ENCODE measurements at places on chromosomes 7 and 10. TPM values are rescaled to one million over a fixed set of nuclear protein-coding genes. Genes with fewer than 3 reads are reported as not detected.
A peak's percentile ranks its signal among the peaks of the same experiment; 100 is the strongest.

TAC1 gene
- 13.8 TPM for total RNA-seq

GRCh38 chr7:33674804-33675411 is 230.4 kb upstream of the BMPER start:
- DNase-seq, result no peak

GRCh38 chr7:621572-622285 is 102.1 kb upstream of the PDGFA start:
- DNase-seq, result no peak

- DNase-seq, result no peak
Observed at GRCh38 chr10:3622427-3622826, 162.6 kb downstream of the KLF6 start.

DNA sequence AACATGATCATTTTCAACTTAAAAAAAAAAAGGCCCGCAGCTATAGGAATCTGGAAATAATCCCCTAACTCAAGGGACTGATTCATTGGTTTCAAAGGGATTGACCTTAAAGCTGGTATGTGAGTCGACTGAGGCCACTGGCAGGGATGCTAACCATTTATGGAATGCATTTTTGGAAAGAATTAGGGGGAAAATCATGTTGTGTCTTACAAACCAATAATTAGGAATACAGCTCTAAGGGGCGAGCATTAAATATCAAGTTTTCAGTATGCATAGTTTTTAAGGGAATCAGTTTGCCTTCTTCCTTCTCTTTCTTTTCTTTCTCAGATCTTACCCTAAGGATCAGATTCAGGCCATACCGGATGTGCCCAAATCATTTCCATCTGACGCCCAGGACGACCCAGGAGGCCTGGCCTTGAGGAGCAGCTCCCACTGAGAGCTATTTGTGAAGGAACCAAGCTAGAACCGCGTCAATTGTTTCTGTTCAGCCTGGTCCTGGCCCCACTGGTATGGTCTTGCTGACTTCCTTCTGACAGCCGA is 48.7 kb downstream of the BPGM start:
- DNase-seq, result no peak

SLC18A3 gene
- total RNA-seq, result not detected

- DNase-seq, result no peak
Observed at GRCh38 chr7:152120210-152120609, 94.7 kb downstream of the GALNT11 start.

GRCh38 chr7:26515314-26515842 is 223.7 kb downstream of the SNX10 start:
- no peak for DNase-seq

DNA sequence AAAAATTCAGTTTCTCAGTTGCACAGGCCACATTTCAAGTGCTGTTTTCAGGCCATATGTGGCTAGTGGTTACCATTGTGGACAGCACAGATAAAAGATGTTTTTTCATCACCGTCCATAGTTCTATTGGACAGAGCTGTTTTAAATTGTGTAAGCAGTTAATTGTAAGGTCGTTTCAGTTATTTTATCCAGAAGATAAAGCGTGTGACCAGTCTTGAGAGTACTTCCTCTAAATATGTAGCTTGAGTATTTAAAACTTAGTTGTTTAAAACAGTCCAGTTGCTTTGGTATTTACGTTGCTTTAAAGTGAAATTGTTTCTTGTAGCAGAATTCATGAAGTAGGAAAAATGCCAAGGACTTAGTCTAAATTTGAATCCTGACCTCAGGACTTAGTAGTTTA is 66.9 kb downstream of the ZNRF2 start:
- DNase-seq, result no peak

DNA sequence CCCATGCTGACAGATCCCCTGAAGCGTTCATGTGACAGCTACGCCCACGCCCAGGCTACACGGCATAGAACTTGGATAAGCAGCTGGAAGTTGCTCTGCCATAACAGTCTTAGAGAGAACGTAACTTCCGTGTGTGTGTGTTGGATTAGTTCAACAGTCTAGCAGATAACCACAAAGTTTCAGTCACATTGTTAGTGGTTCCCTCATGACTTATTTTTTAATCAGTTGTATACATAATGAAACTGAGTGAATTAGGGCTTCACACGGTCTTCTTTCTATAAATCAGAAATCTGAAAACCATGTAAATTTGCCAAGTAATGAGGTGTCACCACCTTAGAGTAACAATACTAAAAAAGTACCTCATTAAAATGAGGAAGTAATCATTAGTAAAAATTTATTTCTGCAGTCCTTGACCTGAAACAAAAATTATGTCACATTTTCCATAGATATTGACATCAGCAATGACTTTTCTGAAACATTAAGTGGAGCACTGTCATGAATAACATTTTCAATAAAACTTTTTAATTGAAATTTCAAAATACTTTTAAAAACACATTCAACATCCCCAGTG is 21.7 kb upstream of the MACC1 start:
- DNase-seq, result no peak

DNA sequence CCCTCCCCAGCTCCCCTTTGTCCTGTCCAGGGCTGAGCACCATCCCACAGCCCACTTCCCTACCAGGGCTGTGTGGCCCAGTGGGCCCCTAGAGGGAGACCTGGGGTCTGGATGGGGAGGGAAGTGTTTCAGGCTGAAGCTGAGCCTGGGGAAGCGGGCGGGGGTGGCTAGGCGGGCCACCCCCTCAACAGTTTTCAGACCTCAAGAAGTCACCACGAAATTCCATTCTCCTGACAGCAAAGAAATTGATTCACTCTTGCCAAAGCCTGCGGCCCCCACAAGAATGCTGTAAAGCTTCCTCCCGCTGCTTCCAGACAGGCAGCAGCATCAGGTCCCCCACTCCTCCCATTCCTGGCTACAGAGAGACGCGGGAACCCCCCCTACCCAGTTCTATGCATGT is 2.5 kb upstream of the LFNG start:
- DNase-seq, result no peak

NUDT13 gene
- total RNA-seq, result 0.56 TPM

GRID2IP gene
- total RNA-seq, result 0.35 TPM

GRCh38 chr10:47136866-47137265 is 163.1 kb upstream of the GDF10 start:
- DNase-seq, result no peak

- no peak for DNase-seq
Observed at GRCh38 chr7:13240349-13240748, 552.9 kb downstream of the ARL4A start.

GRCh38 chr7:24971333-24972165 is 8.4 kb downstream of the OSBPL3 start:
- DNase-seq, result no peak

DNA sequence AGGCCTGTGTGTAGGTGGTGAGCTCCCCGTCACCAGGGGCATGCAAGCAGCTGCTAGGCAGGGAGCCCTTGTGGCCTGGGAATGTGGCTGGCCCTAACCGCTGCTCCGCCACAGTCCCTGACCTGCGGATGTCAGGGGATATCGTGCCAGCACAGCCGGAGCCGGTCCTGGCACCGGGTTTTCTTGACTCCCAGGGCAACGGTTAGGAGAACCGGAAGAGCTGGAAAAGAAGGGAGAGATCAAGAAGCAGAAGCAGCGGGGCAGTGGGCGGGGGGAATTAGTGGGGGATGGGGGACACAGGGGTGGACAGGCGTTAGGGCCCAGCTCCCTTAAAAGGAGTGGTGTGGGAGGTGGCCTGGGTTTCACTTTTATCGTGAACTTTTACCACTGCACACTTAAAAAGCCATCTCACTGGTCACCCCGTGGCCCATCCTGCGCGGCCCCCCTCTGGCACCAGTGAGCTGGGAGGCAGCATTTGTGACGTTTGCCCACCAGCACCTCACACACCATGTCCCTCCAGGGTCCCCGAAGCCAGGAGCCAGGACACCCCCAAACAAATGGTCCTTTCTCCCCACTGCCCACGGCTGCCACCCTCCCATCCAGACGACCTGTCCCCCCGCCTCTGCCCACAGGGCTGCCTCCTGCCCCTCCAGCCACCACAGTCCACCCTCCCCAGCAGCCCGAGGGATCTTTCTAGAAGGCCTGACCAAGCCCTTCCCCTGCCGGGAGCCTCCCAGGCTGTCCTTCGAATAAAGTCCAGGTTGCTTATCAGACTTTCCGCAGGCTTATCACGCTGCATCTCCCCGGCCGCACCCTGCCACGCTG is 1.8 kb upstream of the MICALL2 start:
- no peak for DNase-seq

AMPH gene
- total RNA-seq, result 5.9 TPM

- DNase-seq, result peak; percentile 31
Observed at GRCh38 chr10:109894516-109894915, 28.8 kb downstream of the XPNPEP1 start.

DNA sequence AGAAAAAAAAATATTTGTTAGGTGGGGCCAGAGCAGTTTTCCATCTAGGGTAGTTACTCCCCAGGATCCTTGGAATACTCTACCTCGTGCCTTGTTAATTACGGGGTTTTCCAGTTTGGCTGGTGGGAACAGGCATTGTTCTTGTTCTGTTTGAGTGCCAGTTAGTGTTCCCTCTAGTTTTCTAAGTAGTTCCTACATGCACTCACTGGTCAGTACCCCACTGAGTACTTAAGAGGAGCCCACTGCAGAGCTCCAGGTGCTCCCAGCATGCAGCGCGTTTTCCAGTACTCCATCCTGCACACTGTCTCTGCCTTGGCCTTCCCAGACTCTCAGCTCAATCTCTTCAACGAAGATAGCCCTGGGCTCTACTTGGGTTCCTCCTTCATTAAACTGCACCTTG is 58.0 kb downstream of the AHCYL2 start:
- DNase-seq, result no peak

FAM237B gene
- not detected for total RNA-seq

Data from thoracic aorta (tissue), 2 donors.